ENCODE measurements at places on chromosomes 6 and 20. TPM values are rescaled to one million over a fixed set of nuclear protein-coding genes. Genes with fewer than 3 reads are reported as not detected.

Gene SLC4A11
- 6.5 TPM for polyA plus RNA-seq

Gene IL17F
- polyA plus RNA-seq, result 0.08 TPM

Gene PARD6B
- polyA plus RNA-seq, result 2.0 TPM

Gene WFDC5
- 0.57 TPM for polyA plus RNA-seq

Gene TAPBP
- 78.7 TPM for polyA plus RNA-seq

Gene DOP1A
- polyA plus RNA-seq, result 5.8 TPM

Gene HLA-DQB1
- 169 TPM for polyA plus RNA-seq

Gene PNLDC1
- 0.19 TPM for polyA plus RNA-seq

Gene KCNK16
- polyA plus RNA-seq, result not detected

Gene FOXQ1
- 11.7 TPM for polyA plus RNA-seq

Gene ABHD12
- polyA plus RNA-seq, result 51.0 TPM

Gene FAM209B
- polyA plus RNA-seq, result 0.64 TPM

Gene TREM1
- 112 TPM for polyA plus RNA-seq

Gene MCCD1
- polyA plus RNA-seq, result not detected

Gene MDFI
- polyA plus RNA-seq, result 21.8 TPM

Gene TMEM217
- 1.9 TPM for polyA plus RNA-seq

Gene BMP7
- polyA plus RNA-seq, result 1.1 TPM

Gene HACE1
- polyA plus RNA-seq, result 5.9 TPM

Gene STMN3
- 13.6 TPM for polyA plus RNA-seq

Gene LINC00237
- polyA plus RNA-seq, result not detected

Gene MAP1LC3A
- polyA plus RNA-seq, result 44.8 TPM

Measured in lung (tissue), 17 donors.